ENCODE measurements at places on chromosomes 2 and 18. TPM values are rescaled to one million over a fixed set of nuclear protein-coding genes. Genes with fewer than 3 reads are reported as not detected.
A peak's percentile ranks its signal among the peaks of the same experiment; 100 is the strongest.

DNA sequence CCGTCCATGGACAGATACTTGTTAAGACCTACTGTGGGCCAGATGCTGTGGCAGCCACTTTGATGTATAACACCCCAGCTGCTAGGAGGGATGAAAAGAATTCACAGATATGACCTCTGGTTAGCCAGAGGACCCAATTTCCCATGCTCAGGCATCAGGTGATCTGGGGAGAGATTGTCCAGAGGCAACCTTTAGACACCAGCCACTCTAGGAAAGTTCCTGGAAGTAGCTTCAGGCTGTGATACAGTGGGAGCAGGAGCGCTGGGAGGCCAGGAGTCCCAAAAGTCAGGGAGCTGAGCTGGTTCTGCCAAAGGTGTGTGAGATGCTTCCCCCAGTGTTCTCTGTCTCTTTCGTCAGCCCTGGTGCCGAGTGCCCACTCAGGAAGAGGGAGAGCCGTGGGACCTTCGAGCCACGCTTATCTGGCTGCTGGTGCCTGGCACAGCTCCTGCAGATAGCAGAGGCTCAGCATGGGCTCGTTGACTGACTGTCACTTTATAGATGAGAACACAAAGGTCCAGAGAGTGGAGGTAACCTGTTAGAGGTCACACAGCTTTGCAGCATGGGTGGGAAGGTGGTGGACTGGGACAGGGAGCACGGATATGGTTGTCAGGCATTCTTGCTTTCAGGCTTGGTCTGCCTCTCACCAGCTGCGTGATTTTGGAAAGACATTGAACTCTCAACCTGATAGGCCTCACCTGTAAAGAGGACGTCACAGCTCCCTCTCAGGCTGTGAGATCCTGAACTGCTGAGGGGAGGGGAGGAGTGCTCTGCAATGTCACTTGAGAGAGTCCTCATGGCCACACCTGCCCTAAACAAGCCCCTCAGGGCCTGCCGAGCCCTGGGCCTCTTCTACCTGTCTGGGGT lies 7.8 kb upstream of the RALB start:
- H3K4me1 ChIP-seq, result peaks cover 9% of the 10 kb centered on the region
- H3K4me3 ChIP-seq, result no peak overlapping the region
- H3K36me3 ChIP-seq, result peaks cover 4% of the 10 kb centered on the region
- H3K27me3 ChIP-seq, result peaks cover 7% of the 10 kb centered on the region
- H3K27ac ChIP-seq, result no peak overlapping the region
- no peak for DNase-seq

- H3K4me1 ChIP-seq, result no peaks in the 10 kb centered on the region
Measured at GRCh38 chr2:202102425-202103000, 29.5 kb downstream of the KIAA2012 start.

- no peaks in the 10 kb centered on the region for H3K27me3 ChIP-seq
- DNase-seq, result no peak
- H3K27ac ChIP-seq, result no peak overlapping the region
- H3K4me3 ChIP-seq, result no peak overlapping the region
Measured at GRCh38 chr2:124526221-124526620, 501.1 kb downstream of the CNTNAP5 start.

- no peak overlapping the region for H3K27ac ChIP-seq
- peaks cover 8% of the 10 kb centered on the region for H3K4me1 ChIP-seq
- H3K4me3 ChIP-seq, result no peak overlapping the region
- DNase-seq, result no peak
- H3K36me3 ChIP-seq, result no peaks in the 10 kb centered on the region
- peaks cover 7% of the 10 kb centered on the region for H3K27me3 ChIP-seq
Measured at GRCh38 chr2:29326926-29327325, 211.7 kb downstream of the CLIP4 start.

DNA sequence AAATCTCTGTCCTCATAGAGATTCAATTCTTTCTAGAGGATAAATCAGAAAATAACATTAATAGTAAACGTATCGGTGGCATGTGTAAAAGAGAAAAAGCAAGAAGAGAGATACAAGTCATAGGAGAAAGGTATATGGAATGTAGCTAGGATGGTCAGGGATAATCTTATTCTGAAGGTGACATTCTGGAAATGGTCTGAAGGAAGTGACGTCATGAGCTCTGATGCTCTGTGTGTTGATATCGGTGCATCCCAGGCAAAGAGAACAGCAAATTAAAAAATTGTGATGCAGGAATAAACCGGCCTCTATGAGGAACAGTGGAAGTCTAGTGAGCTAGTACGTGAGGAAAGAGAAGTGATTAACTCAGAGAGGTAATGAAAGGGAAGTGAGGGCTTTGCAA lies 1215.8 kb downstream of the CNTNAP5 start:
- no peak for DNase-seq
- no peaks in the 10 kb centered on the region for H3K27me3 ChIP-seq
- H3K27ac ChIP-seq, result no peak overlapping the region
- H3K36me3 ChIP-seq, result no peaks in the 10 kb centered on the region

- H3K27ac ChIP-seq, result no peak overlapping the region
- H3K4me1 ChIP-seq, result peaks cover 12% of the 10 kb centered on the region
- DNase-seq, result peak; percentile 60
Measured at GRCh38 chr2:70789304-70790135, 923 bp downstream of the FIGLA start.

GRCh38 chr2:195613922-195614321 lies 43.1 kb upstream of the SLC39A10 start:
- peaks cover 14% of the 10 kb centered on the region for H3K4me1 ChIP-seq
- no peaks in the 10 kb centered on the region for H3K27me3 ChIP-seq
- no peak overlapping the region for H3K27ac ChIP-seq

- no peaks in the 10 kb centered on the region for H3K36me3 ChIP-seq
- H3K4me3 ChIP-seq, result no peak overlapping the region
- no peak overlapping the region for H3K27ac ChIP-seq
- no peaks in the 10 kb centered on the region for H3K27me3 ChIP-seq
- H3K4me1 ChIP-seq, result no peaks in the 10 kb centered on the region
Measured at GRCh38 chr2:150046211-150046610, 441.3 kb downstream of the RND3 start.

GRCh38 chr2:48207201-48207641 lies 300.9 kb upstream of the FBXO11 start:
- no peak for DNase-seq
- H3K27ac ChIP-seq, result no peak overlapping the region
- peaks cover 3% of the 10 kb centered on the region for H3K27me3 ChIP-seq
- H3K4me3 ChIP-seq, result no peak overlapping the region
- no peaks in the 10 kb centered on the region for H3K36me3 ChIP-seq
- H3K4me1 ChIP-seq, result peaks cover 4% of the 10 kb centered on the region

DNA sequence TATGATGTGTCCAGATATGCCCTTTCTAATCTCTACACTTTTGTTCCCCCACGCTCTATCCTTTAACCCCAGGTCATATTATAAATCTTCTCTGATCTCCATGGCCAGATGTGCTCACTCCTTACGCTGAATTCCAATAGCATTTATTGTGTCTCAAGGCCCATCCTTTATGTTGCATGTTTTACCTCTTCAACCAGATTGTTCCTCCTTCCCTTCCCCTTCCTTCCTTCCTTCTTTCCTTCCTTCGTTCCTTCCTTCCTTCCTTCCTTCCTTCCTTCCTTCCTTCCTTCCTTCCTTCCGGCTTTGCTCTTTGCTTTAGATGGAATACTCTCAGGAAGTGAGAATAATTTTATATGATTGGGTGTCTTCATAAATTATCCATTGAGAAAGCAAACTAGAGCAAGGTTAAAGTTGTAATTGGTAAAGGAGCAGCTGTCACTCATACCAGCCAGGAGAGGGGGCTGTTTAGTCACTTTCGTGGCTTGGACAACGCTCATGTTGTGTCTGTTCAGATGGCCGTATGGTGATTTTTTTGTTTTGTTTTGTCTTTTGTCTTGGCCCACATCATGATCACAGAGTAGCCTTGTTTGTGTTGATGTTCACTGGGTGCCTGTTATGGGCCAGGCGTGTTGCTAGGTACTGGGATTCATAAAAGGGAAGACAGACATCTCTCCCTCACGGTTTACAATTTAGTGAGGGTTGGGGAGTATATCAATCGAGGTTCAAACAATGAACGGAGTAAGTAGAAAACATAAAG lies 68.0 kb downstream of the DAW1 start:
- no peaks in the 10 kb centered on the region for H3K27me3 ChIP-seq
- no peak overlapping the region for H3K27ac ChIP-seq
- no peak overlapping the region for H3K4me3 ChIP-seq
- DNase-seq, result no peak
- H3K4me1 ChIP-seq, result no peaks in the 10 kb centered on the region

- no peaks in the 10 kb centered on the region for H3K36me3 ChIP-seq
- H3K4me1 ChIP-seq, result peaks cover 9% of the 10 kb centered on the region
- H3K27ac ChIP-seq, result no peak overlapping the region
- H3K4me3 ChIP-seq, result no peak overlapping the region
- H3K27me3 ChIP-seq, result peaks cover 16% of the 10 kb centered on the region
Measured at GRCh38 chr18:24364177-24364576, 33.4 kb downstream of the OSBPL1A start.

DNA sequence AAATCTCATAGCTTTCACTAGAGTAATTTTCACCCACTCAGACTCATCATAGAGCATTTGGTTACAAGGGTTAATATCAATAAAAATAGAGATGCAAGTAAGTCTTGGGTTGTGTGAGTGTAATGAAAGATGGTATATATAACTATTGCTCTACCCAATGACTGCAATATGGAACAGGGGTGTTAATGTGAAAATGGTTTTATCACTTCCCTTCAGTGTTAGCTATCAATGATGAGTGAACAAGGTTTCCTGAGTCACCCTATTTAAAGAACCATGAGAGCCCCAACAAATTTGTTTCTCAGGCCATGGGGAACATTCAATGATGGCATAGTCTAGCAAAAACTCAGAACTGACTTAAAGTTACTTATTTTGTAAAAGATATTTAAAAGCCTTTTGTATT lies 1133.6 kb upstream of the ZEB2 start:
- H3K36me3 ChIP-seq, result no peaks in the 10 kb centered on the region
- no peak overlapping the region for H3K4me3 ChIP-seq
- no peak for DNase-seq
- no peaks in the 10 kb centered on the region for H3K27me3 ChIP-seq

- no peak for DNase-seq
- no peaks in the 10 kb centered on the region for H3K27me3 ChIP-seq
- no peaks in the 10 kb centered on the region for H3K36me3 ChIP-seq
- no peak overlapping the region for H3K4me3 ChIP-seq
- H3K4me1 ChIP-seq, result no peaks in the 10 kb centered on the region
- no peak overlapping the region for H3K27ac ChIP-seq
Measured at GRCh38 chr18:11367351-11367750, 218.0 kb upstream of the PIEZO2 start.

DNA sequence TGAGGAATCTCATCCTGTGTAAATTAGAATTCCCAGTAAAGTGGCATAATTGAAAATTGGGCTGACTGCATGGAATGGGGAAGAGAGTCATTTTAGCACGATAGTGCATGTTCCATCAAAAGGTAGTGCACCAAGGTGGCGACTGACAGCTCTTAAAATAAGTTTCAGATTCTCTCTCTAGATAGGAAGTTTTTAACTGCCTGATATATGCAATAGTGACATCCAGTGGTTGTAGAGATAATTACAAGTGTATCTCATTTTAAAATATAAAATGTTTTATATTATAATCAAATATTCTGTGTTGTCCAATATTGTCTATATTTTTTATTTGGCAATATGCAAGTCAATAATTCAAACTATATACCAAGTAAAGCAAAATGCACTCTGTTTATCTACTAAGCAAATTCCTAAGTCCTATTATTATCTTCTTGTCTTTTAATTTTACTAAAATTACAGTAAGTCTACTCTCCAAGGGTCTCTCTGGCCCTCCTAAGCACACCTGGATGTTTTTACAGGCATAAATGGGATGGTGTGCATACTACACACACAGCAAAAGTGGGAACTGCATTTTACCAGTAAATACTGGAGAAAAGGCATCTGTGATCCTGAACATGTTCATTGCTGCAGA lies 397.7 kb upstream of the HNRNPA3 start:
- peaks cover 4% of the 10 kb centered on the region for H3K4me1 ChIP-seq
- H3K27me3 ChIP-seq, result peaks cover 9% of the 10 kb centered on the region
- DNase-seq, result no peak
- H3K36me3 ChIP-seq, result no peaks in the 10 kb centered on the region
- H3K4me3 ChIP-seq, result no peak overlapping the region

GRCh38 chr2:157355618-157356017 lies 30.0 kb upstream of the ERMN start:
- no peaks in the 10 kb centered on the region for H3K27me3 ChIP-seq
- H3K4me1 ChIP-seq, result no peaks in the 10 kb centered on the region
- peaks cover 10% of the 10 kb centered on the region for H3K36me3 ChIP-seq
- no peak for DNase-seq

DNA sequence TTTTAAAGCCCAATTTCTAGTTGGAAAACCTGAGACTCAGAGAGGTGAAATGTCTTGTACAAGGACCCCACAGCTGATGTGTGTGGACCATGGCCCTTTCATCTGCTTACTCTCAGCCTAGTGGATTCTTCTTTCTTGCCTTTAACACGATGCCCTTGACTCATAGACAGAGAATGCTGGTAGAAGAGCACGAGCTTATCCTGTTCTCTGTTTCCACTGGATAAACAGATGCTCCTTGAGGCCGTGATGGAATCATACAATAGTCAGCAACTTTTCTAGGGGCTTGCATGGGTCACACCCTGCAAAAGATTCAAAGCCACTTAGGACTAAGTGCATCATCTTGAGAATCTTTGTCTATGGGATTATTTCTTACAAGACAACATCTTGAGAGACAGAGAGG lies 50.9 kb downstream of the MYCN start:
- H3K27me3 ChIP-seq, result no peaks in the 10 kb centered on the region
- no peaks in the 10 kb centered on the region for H3K4me1 ChIP-seq
- H3K4me3 ChIP-seq, result no peak overlapping the region
- no peak for DNase-seq

GRCh38 chr2:69164061-69164778 lies 151.2 kb downstream of the ANTXR1 start:
- H3K27ac ChIP-seq, result no peak overlapping the region
- DNase-seq, result no peak
- H3K4me3 ChIP-seq, result no peak overlapping the region
- H3K27me3 ChIP-seq, result peaks cover 22% of the 10 kb centered on the region
- no peaks in the 10 kb centered on the region for H3K36me3 ChIP-seq

- H3K4me3 ChIP-seq, result peak overlapping the region; percentile 92
- H3K27me3 ChIP-seq, result peaks cover 23% of the 10 kb centered on the region
- peak; percentile 33 for DNase-seq
Measured at GRCh38 chr2:197804758-197805714, 643 bp downstream of the PLCL1 start.

DNA sequence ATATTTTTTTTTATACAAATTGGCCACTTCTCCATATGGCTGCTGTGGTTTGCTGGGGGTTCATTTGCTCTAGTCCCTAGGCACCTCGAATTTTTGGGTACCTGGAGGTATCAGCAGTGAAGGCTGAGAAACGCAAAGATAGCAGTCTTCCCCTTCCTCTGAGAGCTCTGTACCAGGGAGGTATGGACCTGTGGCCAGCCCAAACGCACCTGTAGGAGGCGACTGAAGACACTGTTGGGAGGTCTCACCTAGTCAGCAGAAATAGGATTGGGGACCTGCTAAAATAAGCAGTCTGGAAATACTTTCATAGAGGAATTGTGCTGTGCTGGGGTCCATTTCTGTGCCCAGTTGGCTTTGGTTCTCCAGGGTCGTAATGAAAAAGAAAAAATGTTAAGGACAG lies 292.2 kb upstream of the CYP26B1 start:
- peaks cover 12% of the 10 kb centered on the region for H3K27me3 ChIP-seq
- no peak for DNase-seq
- no peaks in the 10 kb centered on the region for H3K36me3 ChIP-seq
- no peak overlapping the region for H3K27ac ChIP-seq
- no peak overlapping the region for H3K4me3 ChIP-seq

INPP5D gene
- 62.3 TPM for total RNA-seq

GAREM1 gene
- total RNA-seq, result not detected

C2orf76 gene
- 13.3 TPM for total RNA-seq

OST4 gene
- 341 TPM for total RNA-seq

HOXD4 gene
- not detected for total RNA-seq

DOK1 gene
- total RNA-seq, result 41.4 TPM

SYT4 gene
- not detected for total RNA-seq

DYSF gene
- total RNA-seq, result 0.05 TPM

UGT1A8 gene
- total RNA-seq, result not detected

SLC14A1 gene
- 6.0 TPM for total RNA-seq

DOCK10 gene
- 107 TPM for total RNA-seq

LYPD1 gene
- total RNA-seq, result not detected

PSMA8 gene
- total RNA-seq, result 1.2 TPM
